ENCODE measurements at places on chromosomes 6 and 20.
A peak's percentile ranks its signal among the peaks of the same experiment; 100 is the strongest.

DNA sequence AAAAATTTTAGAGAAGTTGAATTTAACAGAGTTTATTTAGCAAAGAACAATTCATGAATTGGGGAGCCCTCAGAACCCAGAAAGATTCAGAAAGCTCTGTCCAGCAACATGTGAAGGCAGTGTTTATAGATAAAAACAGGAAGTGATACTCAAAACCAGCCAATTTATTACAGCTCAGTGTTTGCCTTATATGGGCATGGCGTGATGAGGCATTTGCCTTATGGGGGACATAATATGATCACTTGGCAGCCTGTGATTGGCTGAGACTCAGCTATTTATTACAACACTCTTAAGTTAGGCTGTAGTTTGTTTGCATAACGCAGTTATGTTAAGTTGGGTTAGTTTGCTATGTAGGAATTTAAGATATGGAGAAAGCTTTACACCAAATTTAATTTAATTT, 11.5 kb downstream of the HLA-DPA1 start:
- DNase-seq = peak; percentile 13

- no peak for DNase-seq
Measured at GRCh38 chr6:146887447-146888077, 288.8 kb downstream of the ADGB start.

- no peak for DNase-seq
Measured at GRCh38 chr6:162230147-162230752, 497.3 kb downstream of the PRKN start.

DNA sequence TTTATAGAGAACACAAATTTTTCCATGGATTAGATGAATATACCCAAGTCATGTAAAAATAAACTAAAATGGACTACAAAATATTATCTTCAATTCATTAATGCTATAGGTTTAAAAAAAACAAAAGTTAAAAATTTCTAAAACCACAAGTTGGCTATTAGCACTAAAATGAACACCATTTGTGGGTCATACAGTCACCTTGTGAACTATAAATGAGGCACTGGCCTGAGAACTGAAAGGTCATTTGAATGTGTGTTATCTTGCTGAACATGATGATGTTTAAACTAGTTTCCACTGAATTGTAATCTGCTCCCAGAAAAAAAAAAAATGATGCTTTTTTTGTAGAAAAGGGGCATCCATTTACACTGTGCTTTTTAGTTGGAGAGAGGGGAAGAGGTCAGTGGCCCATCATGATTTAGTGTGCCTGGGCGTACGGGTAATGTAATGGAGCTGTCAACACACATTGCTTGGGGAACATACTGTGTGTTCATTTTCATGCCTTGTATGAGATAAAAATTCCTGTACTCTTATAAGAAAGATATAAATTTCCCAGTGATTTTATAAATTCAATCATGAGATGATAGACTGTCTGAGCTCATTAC, 96.6 kb upstream of the FKBP1C start:
- DNase-seq = no peak

- no peak for DNase-seq
Measured at GRCh38 chr20:2249935-2250334, 45.9 kb upstream of the TGM3 start.

DNA sequence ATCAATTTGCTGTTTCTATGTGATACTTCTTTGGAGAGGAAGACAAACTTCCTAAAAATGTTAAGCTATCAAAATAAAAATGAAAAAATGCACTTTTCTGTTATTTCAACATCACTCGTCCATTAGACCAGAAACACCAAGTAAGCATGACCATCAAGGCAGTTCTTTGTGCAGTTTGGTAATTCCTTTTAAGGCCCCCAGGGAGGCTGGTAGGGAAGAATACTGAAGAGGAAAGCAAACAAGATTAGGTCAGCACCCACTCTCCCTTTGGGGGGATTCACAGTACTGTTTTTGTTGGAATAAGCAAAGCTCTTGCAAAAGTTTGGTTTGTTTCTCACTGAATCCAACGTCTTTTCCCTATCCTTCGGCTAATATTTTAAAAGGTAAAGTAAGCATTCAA, 206.8 kb upstream of the SLC35B3 start:
- DNase-seq = no peak

GRCh38 chr6:7418238-7418905, 28.8 kb downstream of the RIOK1 start:
- no peak for DNase-seq

DNA sequence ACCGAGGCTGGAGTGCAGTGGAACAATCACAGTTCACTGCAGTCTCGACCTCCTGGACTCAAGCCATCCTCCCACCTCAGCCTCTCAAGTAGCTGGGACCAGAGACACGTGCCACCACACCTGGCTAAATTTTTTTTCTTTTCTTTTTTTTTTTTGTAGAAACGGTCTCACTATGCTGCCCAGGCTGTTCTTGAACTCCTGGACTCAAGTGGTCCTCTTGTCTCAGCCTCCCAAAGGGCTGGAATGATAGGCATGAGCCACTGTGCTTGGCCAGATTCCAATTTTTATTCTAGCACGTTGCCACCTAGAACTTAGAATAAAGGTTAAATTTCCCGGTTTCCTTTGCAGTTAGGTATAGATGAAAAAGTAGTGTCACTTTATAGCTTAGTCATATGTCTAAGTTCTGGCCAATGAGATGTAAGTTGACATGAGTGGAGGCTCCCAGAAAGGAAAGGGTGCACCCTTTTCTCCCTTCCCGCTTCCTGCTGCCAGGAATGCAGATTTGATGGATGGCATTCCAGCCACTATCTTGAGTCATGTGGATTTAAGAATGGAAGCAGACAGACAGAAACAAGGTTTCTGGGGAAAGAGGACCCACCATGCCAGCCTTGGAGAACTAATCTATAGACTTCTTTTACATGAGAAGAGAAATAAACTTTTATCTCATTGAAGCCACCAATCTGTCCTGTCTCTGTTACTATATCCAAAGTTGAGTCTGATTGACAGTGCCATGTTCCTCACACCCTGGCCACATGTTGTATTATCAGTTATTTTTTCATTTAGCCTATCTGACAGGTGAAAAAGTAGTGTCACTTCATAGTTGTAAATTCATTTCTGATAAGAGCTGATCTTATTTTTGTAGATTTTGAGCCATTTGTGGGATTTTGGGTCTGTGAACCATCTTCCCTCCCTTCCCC, 60.6 kb upstream of the NCOA3 start:
- DNase-seq = no peak

DNA sequence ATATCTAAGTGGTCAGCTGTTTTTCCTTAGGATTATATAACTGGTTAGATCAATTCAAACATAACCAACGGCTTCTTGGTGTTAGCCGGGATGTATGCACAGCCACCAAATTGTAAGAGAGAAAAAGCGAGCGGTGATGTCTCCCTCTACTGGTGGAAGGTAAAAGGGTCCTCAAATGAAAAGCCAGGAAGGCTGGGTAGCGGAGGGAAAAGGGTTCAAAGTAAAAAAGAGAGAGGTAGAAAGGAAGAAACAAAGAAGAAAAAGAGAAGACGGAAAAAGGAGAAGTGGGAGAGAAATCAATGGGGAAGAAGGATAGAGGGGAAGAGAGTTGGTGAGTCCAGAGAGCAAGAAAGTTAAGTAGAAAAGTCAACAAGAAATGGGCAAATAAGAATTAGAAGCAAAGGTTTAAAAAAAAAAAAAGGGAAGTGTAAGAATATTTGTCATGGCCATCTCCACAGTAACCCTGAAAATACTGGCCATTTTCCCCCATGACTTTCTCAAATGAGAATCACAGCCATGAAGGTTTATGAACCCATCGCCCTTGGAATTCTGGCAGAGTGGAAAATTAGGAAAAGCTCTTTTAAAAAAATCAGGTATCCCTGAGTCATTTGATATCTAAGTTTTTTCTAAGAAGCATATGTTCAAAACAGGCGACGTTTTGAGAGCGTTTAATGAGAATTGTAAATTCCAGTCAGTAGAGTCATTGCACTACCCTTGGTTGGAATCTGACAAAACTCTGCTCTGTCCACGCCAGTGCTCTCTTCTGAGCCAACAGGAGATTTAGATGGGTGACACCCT, 155.6 kb upstream of the SNX9 start:
- DNase-seq = peak; percentile 66

- no peak for DNase-seq
Measured at GRCh38 chr6:161924516-161925116, 650.8 kb upstream of the AGPAT4 start.

- no peak for DNase-seq
Measured at GRCh38 chr20:40054311-40054710, 634.7 kb downstream of the MAFB start.

Measured in activated CD4-positive, alpha-beta T cell treated with anti-CD3 and anti-CD28 coated beads, Interleukin-2, amount 50 U/mL, for 16 hours (primary cell).